NCI-H2029 (cell line): ENCODE measurements at places on chromosomes 11 and 22.

DNA sequence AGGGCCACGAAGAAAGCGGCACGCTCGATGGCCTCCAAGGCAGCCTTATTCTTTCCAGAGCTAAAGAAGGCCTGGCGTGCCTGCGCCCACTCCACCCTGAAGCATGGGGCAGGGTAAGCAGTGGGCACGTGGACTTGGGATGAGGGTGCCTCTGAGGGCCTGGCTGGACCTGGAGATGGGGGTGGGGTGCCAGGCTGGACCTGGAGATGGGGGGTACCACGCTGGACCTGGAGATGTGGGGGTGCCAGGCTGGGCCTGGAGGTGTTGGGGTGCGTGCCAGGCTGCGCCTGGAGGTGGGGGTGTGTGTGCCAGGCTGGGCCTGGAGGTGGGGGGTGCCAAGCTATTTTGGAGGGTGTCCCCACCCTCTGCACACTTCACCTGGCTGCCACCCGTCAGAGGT, 5.3 kb downstream of the CPT1B start:
- DNase-seq: no peak

DNA sequence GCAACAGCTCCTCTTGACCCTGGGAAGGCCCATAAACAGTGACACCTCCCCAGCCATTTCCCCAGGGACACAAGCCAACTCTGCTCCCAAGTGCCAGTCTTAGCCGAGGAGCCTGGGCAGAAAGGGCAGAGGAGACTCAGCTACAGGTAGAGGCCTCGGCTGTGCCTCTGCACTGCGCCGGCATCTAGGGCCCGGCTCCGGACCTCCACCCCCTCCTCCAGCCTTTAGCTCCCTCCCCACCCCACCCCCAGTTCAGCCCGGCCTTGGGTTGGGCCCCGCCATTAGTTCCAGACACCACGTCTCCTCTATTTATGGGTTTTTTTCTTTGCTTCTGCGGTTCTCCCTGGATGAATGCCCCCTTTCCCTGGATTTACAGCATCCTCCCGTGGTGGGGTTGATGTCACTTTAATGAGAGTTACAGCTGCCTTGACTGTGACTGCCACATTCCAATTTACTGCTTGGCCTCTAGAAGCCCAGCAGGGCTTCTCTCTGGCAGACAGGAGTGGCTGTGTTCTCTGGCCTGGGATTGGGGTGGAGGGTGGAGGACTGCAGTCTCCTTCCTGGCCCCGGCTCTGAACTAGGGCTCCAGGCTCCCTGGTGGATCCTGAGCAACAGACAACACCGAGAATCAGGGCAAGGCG, 13.5 kb upstream of the OAF start:
- no peak for DNase-seq

DNA sequence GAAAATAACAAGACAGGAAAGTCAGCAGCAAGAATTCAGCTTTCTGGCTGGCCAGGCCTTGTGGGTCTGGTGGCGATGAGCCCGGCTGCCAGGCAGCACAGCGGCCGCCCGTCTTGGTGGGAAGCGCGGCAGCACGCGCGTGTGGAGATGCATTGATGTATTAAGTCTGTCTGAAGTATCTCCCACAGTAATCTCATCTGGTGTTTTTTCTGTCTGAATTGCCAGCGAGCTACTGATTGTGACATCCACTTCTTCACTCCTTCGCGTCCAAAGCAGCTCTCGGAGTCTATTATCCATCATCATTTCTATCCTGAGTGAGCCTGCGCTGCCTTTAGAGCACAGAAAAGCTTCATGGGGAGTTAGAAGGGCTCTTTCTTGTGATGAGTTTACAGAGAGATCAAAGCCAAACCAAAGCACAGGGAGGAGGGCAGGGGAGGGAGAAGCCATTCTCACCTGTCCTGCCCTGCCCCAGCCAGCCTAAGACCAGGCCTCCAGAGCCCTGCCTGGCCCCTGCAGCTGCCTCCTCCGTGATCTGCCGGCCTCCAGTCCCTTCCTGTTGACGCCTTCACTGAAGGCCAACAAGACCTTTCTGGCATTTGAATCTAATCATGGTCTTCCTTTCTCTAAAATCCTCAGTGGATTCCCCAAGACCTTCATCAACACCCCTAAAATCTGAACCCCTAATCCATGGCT, 1419.0 kb downstream of the TBC1D22A start:
- DNase-seq: no peak

GRCh38 chr11:94150704-94151685, 22.4 kb downstream of the PANX1 start:
- no peak for DNase-seq

DNA sequence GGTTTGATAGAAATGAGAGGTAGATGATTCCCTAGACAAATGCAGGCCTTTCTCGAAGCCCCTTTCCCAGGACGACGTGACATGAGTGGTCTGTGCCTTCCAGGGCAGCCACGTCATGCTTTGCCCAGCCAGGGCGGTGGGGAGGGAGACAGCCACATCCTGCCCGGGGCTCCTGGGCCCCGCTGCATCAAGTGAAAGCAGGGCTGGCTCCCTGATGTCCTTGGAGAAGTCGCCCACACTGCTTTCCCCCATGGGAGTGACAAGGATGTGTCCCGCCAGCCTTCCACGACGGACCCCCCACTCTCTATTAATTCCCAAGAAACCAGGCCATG, 13.2 kb downstream of the PPARA start:
- DNase-seq: no peak

DNA sequence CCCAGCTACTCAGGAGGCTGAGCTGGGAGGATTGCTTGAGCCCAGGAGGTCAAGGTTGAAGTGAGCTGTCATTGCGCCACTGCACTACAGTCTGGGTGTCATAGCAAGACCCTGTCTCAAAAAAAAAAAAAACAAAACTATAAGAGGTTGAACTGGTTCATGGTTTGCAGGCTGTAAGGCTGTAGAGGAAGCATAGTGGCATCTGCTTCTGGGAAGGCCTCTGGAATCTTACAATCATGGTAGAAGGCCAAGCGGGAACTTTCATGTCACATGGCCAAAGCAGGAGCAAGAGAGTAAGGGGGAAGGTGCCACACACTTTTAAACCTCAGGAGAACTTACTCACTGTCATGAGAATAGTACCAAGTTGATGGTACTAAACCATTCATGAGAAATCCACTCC, 109.6 kb downstream of the SWAP70 start:
- no peak for DNase-seq

- DNase-seq: no peak
These were observed 23.8 kb downstream of the DDI1 start for GRCh38 chr11:104060004-104060794.

- peak; percentile 52 for DNase-seq
These were observed at the start of gene MAPK8IP1 for GRCh38 chr11:45885274-45885920. Gene MAPK8IP1 (plus strand): TSS chr11:45885651. CDS start chr11:45885821, 170 bp downstream.

GRCh38 chr22:45638834-45639746, 32.5 kb upstream of the ATXN10 start:
- no peak for DNase-seq

DNA sequence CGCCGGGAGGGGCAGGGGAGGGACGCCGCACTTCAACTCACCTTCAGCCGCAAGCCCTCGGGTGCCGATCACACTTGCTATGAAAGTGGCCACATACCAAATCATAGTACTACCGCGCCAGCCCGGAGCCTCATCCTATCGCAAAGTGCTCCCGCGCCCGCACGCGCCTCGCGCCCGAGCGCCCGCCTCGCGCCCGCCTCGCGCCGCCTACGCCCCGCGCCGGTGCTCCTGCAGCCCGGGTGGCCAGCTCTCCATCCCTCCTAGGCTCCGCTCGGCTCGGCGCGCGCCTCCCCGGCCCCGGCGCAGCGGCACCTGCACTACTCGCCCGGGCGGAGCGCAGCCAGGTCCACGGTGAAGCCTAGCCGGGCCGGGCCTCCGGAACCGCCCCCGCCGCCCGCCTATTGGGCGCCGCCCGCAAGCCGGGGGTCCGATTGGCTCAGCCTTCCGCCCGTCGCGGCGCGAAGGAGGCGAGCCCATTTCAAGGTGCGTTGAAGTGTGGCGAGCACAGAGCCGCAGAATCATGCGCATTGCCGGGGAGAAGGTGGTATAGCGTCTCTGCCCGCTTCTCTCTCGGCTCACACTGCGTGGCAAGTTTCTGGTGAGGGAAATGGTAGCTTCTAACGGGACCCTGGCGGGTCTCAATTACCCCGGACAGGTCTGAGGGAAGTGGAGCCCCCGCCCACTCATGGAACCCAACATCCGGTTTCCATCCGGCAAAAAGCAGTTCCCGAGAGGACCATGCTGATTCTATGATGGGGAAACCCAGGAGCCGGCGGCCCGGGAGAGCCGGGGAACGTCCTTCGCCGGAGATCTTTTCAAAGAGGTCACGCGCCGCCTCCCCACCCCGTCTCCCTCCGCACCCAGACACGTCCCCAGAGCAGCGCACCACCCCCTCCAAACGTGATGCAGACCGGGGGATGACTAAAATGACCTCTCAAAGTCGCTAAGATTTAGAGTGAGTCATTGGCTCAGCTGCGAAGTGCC, at the start of gene IGSF9B:
TSS of gene IGSF9B (minus strand) at position 319 of the 984 bp plus-strand sequence. CDS start at position 105, 214 bp downstream.
- DNase-seq: peak; percentile 86

DNA sequence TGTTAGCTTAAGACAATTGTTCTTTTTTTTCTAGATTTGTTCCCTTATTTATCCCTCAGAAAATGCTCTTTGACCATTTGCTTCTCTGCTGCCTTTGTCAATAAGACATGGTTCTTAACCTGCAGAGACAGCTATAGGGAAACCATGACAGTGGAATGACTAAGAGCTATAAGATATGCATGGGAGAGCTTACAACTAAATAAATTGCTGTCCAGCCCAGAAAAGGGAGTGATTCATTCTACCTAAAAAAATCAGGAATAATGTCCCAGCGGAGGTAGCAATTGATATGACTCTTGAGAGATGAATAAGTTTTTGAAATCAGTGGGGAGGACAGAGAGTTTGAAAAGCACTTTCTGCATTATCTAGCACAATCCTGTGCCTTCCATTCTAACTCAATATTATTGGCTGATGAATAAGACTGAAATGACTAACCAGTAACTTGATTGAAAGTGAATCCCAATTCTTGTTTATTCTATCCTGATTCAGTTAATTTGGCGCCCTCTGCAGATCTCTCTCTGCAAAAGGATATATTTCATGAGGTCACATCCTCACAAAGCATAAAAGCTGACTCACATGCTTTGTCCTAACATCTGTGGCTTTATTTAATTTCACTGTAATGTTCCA, 680.5 kb upstream of the API5 start:
- DNase-seq: no peak

- no peak for DNase-seq
These were observed 18.9 kb downstream of the CASP5 start for GRCh38 chr11:105004021-105004420.

- no peak for DNase-seq
These were observed 38.6 kb upstream of the PDE2A start for GRCh38 chr11:72712841-72713240.

DNA sequence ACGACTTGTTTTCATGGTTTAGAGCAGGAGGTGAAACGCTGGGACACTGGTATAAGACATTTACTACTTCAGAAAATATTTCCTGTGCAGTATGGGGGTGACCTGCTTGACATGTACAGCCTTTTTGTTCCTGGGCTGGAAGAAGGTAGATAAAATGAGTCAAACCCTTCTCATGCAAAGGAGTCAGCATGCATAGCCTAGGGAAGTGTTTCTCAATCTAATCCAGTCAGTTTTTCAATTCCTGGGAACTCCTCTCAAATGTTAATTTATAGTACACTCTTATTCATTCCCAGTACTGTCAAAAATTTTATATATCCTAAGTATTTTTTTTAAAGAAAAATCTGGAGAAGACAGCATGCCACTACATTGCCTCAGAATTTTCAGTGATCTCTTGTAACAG, 154.7 kb upstream of the GUCY1A2 start:
- no peak for DNase-seq

DNA sequence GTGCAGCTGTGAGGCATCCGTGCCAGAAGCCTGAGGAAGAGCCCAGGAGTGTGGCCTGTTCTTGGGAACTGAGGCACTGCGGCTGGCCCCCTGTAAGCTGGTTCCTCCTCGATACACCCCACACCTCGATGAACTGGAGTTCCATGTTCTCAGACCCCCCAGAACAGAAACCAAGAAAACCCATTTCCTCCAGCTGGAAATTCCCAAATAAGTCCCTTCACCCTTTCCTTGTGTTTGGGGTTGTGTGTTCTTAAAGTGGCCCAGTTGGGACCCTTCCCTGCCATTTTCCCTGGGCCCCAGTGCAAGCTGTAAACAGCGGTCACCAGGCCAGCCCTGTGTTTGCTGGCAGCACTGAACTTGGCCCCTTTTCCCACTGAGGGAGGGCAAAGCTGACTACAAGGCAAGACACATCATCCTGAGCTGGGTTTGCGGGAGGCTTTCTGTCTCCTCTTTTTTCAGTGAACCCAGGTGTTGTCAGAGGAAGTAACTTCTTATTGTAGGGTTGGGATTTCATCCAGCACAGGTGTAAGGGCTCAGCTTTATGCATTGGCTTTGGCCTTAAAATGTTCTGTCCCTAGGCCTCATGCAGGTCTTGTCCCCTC, 60.1 kb upstream of the MPEG1 start:
- DNase-seq: peak; percentile 80

GRCh38 chr11:117828611-117829368, 4.2 kb upstream of the FXYD2 start:
- no peak for DNase-seq

- peak; percentile 64 for DNase-seq
These were observed 8.7 kb downstream of the PNPLA5 start for GRCh38 chr22:43883012-43883661.

DNA sequence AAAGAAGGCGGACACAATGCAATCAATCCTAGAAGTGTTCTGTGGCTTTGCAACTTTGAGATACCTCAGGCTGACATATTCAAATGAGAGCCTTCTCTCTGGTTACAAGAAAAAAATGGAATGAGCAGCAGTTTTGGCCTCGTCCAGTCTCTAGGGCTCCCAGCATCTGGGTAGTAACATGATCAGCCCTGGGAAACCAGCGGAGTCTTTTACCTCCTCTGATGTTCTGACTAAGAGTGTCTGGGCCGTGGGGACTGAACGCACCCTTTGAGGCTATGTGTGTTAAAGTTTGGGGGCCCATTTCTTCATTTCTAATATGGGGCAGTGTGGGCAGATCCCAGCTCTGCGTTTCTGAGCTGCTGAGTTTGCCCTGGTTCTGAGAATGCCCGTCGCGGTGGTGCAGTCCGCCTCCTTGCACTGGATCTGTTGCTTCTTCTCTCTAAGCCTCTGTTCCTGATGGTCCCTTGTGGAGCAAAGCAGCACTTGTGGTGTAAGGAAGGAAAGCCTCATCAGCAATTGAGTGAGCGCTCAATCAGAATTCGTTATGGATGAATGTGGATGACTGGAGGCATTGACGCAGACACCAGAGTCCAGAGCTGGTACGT, 8.1 kb downstream of the PARVB start:
- DNase-seq: no peak

DNA sequence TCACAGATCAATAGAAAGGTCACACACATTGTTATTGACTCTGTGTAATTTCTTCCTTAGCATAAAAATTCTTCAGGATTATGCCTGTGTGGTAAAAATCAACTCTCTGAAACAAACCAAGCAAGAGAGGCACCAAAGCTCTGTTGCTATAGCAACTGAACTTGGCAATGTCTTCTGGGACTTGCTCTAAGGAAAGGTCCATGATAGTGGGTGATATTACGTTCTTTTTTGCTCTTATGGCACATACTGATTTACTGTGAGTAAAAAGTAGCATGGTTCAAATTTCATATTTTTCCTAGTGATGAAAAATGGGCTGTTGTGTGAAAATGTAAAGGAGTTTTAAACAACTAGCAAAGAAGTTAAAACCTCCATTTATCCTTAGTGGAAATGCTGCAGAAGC, 66.4 kb downstream of the SVIP start:
- no peak for DNase-seq

GRCh38 chr22:27163162-27164137, 506.1 kb downstream of the MIAT start:
- no peak for DNase-seq
